ENCODE measurements at places on chromosomes 12 and 14. TPM values are rescaled to one million over a fixed set of nuclear protein-coding genes. Genes with fewer than 3 reads are reported as not detected.

DNA sequence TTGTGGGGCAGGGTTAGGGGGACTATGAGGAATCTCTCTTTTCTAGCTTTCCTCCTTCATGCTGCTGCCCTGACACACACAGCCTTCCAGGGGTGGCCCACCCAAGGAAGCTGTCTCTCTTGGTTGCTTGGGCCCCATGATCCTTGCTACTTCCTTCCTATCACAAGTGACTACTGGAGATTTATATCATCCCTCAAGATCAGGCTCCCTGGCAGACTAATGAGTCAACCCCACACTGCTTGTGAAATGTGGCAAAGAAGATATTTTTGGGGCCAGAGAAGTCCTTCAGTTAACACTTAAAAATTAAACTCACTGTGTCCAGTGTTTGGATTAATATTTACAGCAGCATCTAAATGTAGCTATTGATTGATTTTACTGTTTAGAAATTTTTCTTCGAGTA lies 1.5 kb downstream of the OR4E1 start:
- no peak for DNase-seq

DNA sequence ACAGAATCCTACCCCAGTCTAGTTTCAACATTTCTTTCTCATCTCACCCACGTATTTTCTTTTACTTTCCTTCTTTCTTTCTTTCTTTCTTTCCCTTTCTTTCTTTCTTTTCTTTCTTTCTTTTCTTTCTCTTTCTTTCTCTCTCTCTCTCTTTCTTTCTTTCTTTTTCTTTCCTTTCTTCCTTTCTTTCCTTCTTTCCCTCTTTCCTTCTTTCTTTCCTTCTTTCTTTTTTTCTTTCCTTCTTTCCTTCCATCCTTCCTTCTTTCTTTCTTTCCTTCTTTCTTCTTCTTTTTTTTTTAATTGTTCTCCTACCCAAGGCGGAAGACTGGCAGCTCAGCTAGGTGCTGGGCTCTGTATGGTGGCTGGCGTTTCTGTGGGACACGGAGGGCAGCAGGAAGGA lies 55.0 kb downstream of the GLT1D1 start:
- no peak for DNase-seq

GRCh38 chr12:111362687-111363475 lies 6.0 kb downstream of the PHETA1 start:
- DNase-seq: no peak

GRCh38 chr12:64903479-64904152 lies 79.2 kb downstream of the TBC1D30 start:
- DNase-seq: no peak

DNA sequence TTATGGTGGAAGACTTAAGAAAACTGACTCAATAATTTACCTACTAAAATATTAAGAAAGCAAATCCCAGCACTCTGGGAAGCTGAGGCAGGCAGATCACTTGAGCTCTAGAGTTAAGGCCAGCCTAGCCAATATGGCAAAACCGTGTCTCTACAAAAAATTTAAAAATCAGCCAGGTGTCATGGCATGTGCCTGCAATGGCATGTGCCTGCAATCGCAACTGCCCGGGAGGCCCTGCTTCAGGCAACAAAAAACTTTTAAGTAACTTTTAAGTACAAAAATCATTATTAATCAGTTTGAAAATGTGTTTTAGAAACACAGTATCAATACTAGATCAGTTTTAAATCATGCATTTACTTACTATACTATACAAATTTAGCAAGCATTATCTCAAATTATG lies 17.5 kb downstream of the C2CD5 start:
- no peak for DNase-seq

GRCh38 chr14:32694795-32695449 lies 243.8 kb upstream of the NPAS3 start:
- DNase-seq: no peak

DNA sequence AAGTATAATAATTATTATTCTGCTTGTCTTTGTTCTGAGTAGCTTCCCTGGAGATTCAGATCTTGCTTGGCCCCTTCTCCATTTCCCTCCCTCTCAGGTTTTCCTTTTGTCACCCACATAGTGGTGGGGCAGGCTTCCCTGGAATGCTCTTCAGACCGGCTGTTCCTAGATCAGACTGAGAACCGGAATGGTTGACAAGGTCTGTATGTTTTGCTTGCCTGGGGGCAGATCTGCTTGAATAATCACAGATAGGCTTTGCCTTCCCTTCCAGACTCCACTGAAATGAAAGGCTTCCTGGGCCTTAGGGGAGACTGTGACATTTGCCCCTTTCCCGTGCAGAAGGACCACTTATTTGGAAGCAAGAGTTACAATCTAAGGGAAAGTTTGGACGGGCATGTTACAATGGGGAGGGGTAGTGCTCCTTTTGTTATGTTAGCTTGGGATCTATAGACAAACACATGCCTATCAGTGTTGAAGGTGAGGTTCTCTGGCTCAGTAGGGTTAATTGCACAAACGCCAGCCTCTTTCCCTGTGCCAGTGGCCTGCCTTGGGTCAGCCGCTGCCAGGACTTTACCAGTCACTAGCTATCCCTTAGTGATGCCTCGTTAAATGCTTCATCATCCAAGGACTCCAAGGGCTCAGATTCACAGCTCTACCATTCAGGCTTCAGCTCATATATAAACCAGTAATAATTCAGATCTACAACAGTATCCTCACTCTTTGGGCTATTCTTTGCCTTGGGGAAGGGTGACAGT lies 178.6 kb downstream of the SNAPC1 start:
- no peak for DNase-seq

- DNase-seq: no peak
These were observed 112.0 kb upstream of the CLEC14A start for GRCh38 chr14:38367922-38368321.

- DNase-seq: peak; percentile 47
These were observed 14.4 kb downstream of the NIN start for GRCh38 chr14:50816395-50817047.

- no peak for DNase-seq
These were observed 105.8 kb downstream of the AKAP6 start for GRCh38 chr14:32434880-32435279.

DNA sequence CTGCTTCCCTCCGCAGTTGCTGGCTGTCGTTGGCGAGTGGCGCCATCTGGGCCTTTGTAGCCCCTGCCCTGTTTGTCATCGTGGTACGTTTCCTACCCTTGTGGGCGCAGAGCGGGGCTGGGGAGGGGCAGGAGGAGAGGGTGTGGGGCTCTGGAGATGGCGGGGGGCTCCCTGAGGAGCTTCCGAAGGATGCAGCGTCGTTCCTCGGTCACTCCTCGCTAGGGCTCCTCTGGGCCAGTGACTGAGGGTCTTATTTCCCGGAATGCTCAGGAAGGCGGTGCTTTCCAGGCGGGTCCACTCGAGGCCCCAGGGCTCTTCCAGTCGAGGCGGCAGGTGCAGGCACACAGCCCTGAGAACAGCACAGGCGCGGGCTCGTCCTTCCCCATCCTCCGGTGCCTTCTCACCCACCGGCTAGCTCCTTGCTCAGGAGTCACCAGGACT lies 167.1 kb downstream of the ADGRD1 start:
- no peak for DNase-seq

DNA sequence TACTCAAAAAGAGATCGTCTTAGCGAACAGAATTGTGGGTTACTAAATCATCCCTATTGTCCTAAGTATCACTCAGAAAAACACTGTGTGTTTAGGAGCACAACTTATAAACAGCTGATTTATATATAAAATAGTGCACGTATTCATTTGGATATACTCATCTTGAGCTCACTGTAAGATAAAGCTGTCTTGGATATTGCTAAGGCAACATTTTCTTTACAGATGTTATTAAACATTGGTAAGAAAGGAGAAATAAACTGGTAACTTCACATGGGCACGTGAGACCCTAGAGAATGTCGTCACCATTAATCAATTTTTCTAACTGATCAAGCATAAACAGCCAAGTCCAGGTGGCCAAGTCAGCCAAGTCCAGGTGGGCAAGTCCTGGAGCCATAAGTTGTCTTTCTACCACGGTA lies 1.7 kb downstream of the PAWR start:
- no peak for DNase-seq

DNA sequence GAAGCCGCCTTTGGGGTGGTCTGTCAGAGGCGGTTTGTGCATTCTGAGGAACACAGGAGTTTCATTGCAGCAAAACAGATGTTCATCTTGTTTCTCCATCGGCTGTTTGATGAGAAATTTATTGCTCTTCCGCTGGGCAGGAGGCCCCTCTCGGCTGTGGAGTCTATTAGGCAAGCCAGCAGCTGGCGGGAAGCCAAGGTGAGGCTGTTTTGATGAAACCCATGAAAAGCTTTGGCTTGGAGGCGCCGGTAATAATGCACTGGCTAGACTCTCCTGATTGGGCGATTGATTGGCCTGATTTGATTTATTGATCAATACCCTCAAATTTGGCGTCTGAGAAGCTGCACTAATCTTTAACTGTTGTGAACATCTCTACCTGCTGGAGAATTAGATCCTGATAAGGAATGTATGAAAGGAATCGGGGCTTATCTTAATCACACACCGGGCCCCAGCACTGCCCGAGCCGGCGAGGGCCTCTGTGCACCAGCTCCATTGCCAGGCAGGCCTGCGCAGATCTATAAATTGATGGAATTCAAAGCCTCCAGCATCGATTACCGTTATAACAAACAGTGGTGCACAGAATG lies 187.7 kb downstream of the PHETA1 start:
- DNase-seq: peak; percentile 27

DNA sequence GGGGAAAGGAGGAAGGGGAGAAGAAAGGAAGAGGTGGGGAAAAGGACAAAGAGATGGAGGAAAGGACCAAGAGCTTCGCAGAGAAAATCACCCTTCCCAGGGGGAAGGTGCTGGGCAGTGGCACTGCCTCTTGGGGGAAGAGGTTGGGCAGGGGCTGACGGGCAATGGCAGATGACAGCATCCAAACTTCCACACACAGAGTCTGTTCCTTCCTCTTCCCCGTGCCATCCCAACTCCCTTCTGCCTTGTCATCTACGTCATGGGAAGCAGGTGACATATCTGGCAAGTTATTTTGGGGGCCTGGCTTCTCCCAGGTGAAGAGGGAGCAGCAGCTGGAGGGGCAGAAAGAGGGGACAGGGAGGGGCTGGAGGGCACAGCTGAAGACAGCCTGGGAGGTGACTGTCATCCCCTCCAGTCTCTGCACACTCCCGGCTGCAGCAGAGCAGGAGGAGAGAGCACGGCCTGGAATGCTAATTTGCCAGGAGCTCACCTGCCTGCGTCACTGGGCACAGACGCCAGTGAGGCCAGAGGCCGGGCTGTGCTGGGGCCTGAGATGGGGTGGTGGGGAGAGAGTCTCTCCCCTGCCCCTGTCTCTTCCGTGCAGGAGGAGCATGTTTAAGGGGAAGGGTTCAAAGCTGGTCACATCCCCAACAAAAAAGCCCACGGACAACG lies 43.9 kb upstream of the IQSEC3 start:
- DNase-seq: no peak

DNA sequence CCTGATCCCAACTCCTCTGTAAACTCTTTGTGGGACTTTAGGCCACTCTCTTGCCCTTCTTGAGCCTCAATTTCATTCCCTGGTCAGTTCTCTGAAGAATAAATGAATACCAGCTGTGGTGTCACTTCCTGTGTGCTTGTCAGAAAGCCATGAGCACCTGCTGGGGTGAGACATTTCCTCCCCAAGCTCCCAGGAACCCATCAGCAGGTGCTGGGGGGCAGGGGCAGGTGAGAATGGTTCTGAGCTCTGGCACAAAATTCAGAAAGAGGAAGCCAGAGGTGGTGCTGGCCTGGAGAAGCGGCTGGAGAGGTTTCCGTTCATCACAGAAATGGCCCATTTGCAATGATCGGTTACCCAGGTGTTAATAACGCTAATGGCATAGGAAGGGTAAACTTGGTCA lies 14.9 kb downstream of the LHX5 start:
- DNase-seq: no peak

DNA sequence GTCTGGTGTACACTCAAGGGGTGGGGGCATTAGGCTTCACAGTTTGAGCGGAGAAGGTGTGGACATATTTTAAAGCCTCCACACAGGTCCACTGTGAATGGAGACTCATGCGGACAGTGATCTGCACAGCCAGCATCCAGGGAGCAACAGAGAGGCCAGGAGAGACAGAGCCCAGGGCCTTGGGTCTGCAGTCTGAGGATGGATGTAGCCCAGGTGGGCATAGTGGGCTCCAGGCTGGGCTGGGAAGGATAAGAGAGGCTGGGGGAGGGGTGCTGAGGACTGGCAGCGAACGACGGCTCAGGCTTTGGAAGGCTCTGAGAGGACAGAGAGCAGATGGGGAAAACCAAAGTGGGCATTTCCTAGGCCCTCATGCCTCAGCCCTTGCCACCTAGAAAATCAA lies 128.8 kb downstream of the PAPOLA start:
- no peak for DNase-seq

GRCh38 chr14:43147485-43147884 lies 1359.6 kb downstream of the FSCB start:
- no peak for DNase-seq

P2RX2 gene
- not detected for total RNA-seq

C12orf54 gene
- total RNA-seq: 1.4 TPM

PTGDR gene
- total RNA-seq: 0.52 TPM

HNF1A gene
- not detected for total RNA-seq

TMEM119 gene
- 2.3 TPM for total RNA-seq

Measured in ovary (tissue), 10 donors.